ENCODE measurements at places on chromosomes 4 and X. TPM values are rescaled to one million over a fixed set of nuclear protein-coding genes. Genes with fewer than 3 reads are reported as not detected.
A peak's percentile ranks its signal among the peaks of the same experiment; 100 is the strongest.

DNA sequence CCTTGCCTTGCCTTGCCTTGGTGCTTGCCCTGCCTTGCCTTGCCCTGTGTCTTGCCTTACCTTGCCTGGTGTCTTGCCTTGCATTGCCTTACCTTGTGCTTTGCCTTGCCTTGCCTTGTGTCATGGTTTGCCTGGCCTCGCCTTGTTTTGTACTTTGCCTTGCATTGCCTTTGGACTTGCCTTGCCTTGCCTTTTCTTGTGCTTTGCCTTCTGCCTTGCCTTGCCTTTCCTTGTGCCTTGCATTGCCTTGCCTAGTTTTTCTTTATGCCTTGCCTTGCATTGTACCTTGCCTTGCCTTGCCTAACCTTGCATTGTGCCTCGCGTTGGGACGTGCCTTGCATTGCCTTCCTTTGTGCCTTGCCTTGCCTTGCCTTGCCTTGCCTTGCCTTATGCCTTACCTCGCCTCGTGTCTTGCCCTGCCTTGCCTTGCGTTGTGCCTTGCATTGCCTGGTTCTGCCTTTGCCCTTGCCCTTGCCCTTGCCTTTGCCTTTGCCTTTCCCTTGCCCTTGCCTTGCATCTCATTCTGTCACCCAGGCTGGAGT lies 82.8 kb downstream of the TAB3 start:
- no peak for DNase-seq

- no peak for DNase-seq
Measured at GRCh38 chr4:185700048-185700447, 111.9 kb downstream of the SORBS2 start.

- no peak for DNase-seq
Measured at GRCh38 chr4:147844781-147845180, 112.9 kb downstream of the ARHGAP10 start.

- DNase-seq = no peak
Measured at GRCh38 chr4:123107444-123108252, 185.3 kb upstream of the NUDT6 start.

GRCh38 chr4:186722796-186723291 lies 812 bp downstream of the FAT1 start:
- DNase-seq = no peak

DNA sequence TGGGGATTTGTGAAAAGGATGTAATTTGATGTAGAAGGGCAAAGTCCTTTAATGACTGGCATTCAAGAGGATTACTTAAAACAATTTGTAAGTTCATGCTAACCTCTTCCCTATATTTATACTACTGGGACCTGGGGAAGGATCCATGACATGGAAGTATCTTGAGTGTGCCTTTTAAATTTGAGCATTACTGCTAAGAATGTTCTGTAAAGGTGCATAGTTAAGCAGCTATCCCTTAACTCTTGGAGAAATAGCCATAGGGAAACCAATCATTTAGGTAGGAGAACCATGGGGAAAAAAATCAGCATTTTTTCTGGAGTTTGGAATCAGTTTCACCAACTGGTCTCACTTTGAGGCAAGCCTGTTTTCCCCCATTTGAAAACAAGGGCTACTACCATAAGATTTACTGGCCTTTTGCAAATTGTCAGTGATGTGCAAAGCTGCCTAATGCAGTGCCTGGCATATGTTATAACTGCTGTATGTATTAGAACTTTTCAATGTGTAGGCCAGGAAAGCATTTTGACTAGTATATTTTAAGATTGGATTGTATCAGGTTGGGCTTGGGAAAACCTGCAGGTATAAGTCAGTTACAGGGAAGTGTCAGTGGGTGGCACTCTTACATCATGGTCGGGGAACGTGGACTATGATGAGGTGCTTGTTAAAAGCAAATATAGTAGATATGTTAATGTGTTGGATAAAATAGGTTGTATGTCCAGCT lies 72.1 kb downstream of the PRSS12 start:
- DNase-seq = no peak

DNA sequence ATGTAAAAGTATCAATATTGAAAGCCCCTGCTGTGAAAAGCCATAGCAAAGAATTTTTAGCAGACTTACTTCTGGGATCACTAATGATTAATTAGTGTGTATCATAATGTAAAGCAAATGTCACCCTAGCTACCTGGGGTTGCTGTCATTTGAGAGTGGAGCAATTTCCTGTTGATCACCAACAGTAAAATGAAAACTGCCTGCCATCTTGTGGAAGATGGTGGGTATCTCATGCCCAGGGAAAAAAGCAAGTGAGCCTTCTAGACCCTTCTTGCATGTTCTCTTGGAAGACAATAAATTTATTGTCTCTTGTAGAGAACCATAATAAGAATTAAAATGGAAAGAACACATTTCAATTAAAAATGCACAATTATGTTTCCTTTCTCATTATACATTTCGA lies 360.2 kb downstream of the ZIC3 start:
- DNase-seq = no peak

GRCh38 chr4:55851885-55852284 lies 1.6 kb upstream of the EXOC1 start:
- no peak for DNase-seq

The RAB41 gene
- total RNA-seq = not detected

DNA sequence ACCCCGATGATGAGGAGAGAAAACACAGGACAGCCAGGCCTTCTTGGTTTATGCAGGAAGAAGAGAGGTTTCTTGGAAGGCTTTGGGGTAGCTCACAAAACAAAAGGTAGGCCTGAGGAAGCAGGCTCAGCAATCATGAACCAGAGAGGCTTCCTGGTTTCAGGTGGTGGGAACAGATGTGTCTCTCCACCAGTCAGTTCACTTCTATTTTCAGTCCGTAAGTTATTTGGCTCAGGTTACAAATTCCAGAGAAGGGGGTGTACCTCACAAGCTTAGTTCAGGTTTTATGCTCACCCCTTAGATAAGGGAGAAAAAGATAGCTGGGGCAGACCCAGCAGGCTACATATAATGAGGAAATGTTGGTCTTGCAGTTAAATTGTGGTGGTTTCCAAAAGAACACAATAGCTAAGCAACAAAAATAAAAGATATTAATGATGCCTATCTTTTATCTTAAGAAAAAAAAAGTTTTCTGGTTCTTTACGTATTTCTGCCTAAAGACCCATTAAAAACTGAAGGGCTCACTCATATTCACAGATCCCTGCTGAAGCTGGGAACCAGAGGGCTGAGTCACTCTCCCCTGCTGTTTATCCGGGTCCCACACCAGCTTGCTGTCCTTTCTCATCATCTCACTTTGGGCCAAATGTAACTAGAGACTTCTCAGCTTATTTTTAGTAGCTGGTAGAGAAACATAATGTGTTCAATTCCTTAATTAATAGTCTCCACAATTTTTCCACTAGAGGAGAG lies 177.0 kb downstream of the CAMK2D start:
- no peak for DNase-seq

- no peak for DNase-seq
Measured at GRCh38 chr4:74884266-74884665, 48.6 kb upstream of the PARM1 start.

- DNase-seq = no peak
Measured at GRCh38 chr4:2734612-2735011, 21.5 kb downstream of the TNIP2 start.

GRCh38 chr4:110266136-110266535 lies 67.7 kb upstream of the ELOVL6 start:
- no peak for DNase-seq

GRCh38 chrX:136608295-136608933 lies 39.5 kb upstream of the CD40LG start:
- peak; percentile 16 for DNase-seq

DNA sequence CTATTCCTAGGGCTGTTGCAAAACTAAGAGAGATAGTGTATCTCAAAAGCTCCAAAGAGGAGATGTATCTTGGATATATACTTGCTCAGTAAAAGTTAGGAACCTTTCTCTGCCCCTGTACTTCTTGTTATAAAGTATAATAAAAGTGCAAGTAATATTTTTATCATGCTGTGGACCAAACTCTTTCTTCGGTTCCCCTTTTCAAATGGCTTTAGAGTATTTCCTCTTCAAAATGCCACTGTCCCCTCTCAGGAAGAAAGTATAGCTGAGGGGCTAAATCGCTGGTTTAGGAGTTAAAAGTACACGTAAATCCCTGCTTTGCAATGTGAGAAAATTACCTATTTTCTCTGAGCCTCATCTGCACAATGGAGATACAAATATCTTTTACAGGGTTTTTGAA lies 169.1 kb upstream of the FTHL17 start:
- DNase-seq = no peak

The ABHD18 gene
- 12.8 TPM for total RNA-seq

GRCh38 chr4:111595456-111595855 lies 549.8 kb upstream of the FAM241A start:
- no peak for DNase-seq

DNA sequence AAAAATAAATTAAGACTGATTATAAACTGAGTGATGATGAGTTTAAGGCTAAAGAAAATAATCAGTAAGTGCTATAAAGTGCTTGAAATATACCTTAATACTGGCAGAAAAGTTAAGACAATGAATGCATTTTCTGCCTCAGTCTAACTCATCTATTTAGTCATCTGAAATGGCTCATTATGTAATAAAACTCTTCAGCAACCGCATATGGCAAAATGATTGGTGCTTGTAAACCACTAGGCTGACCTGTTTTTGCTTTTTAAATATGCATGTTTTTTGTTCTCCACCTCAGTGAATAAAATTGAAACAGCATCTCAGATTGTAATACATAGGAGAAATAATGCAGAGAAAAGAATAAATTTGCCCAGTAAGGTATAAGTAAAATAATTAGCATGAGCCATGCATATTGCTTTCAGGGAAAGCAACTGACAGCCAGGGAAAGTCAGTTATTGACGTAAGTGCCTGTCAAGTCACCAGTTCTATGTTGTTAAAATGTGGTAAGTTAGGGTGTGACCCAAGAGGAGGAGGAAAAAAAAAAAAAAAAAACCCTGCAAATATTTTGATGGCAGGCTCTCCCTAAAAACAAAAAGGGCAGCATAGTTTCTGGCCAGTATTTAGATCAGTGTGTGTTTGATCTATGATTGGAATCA lies 167.5 kb downstream of the PALLD start:
- no peak for DNase-seq

GRCh38 chr4:62415256-62415655 lies 1215.1 kb downstream of the ADGRL3 start:
- no peak for DNase-seq

The NALF2 gene
- not detected for total RNA-seq

DNA sequence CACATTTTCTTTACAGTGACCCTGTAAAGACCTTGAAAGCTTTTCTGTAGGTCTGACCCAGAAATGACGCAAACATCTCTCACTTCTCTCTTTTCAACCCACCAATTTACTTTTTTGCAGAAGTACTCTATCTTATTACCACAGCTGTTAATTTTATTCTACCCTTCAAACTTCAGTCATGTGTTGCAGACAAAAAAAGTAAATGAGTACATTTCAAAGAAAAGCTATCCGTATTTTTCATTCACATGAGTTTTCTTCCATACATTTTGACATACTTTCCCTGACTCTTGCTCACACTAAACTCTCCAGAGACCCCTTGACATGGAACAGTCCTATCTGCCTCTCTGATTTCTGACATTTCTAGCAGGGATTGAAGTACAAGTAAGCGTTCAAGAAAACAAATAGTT lies 51.7 kb downstream of the SLC7A11 start:
- no peak for DNase-seq

DNA sequence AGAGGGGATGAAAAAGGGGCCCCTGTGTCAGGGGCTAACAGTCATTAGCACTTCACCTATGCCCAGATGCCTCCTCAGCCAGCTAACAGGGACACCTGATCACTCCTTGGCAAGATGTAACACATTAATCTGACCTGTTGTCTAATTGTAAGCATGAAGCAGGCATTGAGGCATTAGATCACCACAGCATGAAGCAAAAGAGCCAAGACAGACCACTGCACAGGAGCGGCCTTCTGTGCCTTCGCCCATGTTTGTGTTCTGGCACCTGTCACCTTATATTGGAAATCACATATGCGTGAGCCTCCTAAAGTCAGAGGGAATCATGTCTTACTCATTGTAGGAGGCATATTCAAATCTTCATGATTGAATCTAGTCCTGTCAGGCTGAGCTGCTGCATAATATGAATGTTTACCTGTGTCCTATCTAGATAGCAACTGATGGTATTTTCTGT lies 48.4 kb downstream of the PTTG2 start:
- no peak for DNase-seq

DNA sequence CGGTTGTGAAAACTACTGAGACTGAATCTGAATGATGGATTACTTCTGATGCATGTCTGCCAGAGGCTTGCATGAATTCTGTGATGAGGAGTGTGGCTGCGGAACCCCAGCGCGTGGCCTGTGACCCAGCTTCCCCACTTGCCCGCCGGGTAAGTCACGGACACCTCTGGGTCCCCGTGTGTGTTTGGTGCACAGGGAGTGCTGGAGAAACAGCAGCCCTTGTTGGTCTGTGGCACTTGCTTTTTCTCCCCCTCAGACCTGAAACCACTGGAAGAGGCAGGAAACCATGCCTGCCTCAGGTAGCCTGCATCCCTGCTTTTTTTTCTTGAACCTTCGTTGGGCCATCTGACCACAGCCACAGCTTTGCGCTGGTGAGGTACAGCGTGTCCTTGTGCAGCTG lies 51.9 kb upstream of the TADA2B start:
- DNase-seq = no peak

DNA sequence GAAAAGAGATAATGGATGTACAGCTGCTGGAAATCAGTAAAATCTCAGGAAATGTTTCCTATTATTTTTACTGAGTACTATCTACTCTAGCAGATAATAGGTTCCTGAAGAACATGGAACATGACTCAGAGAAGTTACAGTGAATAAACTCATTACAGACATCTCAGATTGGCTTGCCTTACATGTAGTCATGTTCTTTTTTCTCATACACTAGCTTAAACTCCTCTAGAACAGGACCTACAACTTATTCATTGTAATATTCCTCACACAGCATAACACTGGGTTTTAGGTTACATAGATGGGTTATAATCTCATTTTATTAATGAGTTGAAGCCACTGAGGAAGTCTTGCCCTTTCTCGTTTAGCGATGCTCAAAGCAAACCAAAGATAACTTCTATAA lies 86.9 kb upstream of the BMP2K start:
- no peak for DNase-seq
